ENCODE measurements at places on chromosomes 3 and 15.

DNA sequence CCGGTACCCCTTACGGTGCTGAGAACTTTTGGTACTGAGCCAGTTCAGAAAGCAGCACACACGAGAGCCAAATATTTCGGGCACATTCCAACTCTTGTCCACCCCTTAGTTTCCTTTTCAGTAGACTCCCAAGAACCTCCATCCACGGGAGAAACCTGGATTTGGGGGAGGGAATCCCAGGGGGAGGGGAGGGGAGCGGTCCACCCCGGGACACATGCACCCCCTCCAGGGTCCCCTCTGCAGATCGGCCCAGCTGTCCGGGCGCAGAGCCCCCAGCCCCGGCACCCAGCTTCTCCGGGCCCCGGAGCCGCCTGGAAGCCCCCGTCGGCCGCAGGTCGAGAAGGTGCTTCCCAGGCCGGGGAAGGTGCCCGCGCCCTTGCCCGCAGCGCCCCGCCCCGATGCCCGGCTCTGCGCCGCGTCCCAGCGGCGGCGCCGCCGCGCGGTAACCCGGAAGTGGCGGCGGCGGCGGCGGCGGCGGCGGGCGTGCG, 455 bp upstream of the ABHD17C start:
- peak; percentile 15 for DNase-seq

- peak; percentile 81 for DNase-seq
These were observed 19.4 kb upstream of the KIF23 start for GRCh38 chr15:69394556-69395282.

DNA sequence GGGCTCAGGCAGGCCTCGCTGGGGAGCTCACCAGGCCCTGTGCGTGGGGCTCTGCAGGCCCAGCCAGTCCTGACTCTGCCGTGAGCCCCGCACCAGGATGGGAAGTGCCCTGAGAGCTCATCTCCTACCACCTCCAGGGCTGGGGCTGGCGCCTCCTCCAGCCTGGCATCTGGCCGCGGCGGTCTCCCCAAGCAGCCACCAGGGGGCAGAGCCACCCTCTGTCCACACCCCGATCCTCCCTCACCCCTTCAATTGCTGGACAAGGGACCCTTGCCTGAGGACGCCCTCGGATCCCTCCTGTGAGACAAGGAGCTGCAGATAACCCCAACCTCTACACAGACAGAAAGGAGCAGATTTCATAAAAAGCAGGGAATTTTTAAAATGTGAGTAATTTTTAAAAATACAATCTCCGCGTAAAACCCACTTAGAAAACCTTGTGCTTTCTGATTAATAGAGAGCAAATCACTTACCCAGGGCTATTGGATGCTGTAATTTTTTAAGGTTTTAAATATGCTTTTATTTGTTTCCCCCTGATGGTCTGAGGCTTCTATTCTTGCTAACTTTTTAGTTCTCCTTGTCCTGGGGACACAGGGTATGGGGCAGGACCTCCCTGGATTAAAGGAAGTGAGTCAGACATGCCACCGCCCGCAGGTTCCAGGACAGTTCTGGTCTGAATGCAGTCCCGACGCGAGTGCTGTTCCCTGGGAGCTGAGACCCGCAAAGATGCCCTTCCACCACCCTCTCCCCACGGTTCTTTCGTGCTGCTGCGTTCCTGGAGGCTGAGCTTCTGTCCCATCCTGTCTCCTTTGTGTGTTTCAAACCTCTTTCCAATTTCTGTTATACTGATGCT, 52.3 kb upstream of the CHRNA7 start:
- peak; percentile 37 for DNase-seq

- no peak for DNase-seq
These were observed 591 bp downstream of the PROK2 start for GRCh38 chr3:71784201-71784913.

DNA sequence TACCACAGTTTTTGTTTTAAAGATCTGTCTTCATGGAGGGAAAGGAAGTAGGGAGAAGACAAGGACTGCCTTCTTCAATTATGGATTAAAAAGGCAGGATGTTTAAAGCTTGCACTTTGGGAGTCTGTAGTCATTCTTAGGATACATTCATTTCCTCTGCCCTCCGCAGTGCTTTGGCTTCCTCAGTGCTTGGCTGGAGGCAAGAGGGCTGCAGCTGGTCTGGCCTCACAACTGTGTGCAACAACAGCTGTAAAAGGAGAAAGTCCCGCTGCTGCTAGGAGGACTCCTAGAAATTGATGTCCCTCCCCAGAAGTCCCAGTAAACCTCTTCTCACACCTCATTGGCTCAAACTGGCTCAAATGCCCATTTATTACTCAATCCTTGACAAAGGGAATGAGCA, 54.4 kb upstream of the PPP2R3A start:
- DNase-seq, result no peak

- DNase-seq, result no peak
These were observed 439.4 kb upstream of the RBMS3 start for GRCh38 chr3:28841441-28841840.

GRCh38 chr15:62853841-62854225, 188.7 kb upstream of the TPM1 start:
- DNase-seq, result no peak

DNA sequence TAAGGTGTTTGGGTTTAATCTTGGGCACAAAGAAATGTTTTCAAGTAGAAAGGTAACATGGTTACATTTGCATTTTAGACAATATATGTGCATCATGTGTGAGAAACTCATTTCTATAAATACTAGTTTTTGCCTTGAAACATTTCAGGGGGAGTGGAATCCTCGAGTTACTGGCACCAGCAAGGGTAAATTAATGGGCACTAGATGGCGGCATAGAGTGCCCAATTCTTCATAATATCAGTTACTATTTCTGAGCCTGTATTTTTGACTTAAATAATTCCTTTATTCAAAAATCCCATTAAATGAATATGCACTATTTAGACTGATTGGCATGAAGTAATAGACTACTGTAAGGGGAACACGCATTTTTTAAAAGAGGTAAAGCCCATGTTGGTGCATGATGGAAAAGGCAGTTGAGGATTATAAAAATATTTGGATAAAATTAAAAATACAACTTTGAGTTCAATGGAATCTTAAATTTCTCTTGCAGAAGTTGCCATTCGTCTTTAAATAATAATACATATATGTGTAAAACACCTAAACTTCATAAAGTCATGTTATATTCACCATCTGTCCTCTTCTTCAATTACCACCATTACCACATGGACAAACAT, 106.3 kb downstream of the ZBTB20 start:
- DNase-seq, result peak; percentile 45

GRCh38 chr15:99452728-99453636, 112.8 kb upstream of the MEF2A start:
- no peak for DNase-seq

DNA sequence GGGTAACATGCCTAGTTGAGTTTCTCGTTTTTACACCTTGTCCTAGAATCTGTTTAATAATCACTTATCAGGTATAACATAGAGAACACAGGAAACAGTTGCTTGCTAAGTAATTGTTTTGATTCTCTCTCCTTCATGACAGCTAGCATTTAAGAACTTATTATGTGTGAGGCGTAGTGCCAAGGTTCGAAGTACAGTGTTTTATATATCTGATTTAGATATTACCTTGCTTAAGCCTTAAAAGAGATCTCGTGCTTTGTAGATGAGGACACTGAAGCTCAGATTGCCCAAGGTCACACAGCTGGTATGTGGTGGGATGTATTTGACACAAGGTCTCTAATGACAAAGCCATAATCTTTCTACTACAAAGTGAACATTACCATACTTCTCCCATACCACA, 29.0 kb upstream of the IFT57 start:
- DNase-seq, result no peak

- DNase-seq, result no peak
These were observed 1.8 kb downstream of the MTFMT start for GRCh38 chr15:65027593-65027992.

DNA sequence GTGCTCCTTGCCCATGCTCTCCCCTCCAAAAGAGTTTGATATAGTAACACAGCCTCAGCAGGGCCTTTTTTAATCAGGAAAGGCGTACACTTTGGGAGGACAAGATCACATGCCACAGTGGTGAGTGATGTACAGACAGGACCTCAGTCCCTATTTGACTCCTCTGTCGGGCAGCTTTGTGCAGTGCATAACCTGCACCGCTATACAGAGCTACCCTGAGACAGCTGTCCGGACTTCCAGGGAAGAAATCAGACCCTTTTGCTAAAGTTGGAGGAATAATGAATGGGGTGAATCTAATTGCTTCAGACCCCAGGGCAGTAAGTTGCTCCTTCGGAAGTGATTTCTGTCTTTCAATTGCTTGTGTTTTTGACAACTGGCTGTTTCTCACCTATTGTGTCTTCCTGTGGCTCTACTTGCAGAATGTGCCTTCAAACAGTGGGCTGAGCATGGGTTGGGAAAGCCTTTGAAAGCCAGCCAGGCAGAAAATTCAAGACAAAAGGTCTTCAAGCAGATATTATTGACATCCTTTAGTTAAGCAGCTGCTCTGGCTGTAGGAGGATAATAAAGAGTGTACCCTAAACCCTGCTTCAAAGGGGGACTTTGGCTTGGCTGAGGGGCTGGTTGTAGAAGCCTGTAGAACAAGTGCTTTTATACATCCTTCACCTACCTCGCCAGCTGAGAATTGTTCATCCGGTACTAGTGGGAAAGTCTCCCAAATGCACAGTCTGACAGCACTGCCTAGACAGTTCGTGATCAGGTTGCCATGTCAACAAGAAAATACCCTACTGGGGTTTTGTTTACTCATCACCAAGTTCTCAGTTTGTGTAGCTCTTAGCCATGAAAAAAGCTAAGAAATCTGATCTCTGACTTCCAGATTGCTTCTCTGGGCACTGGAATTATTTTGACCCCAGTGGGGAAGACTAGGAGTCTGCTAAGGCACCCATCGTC, 35.1 kb downstream of the SNTN start:
- DNase-seq, result no peak

- no peak for DNase-seq
These were observed 29.9 kb downstream of the TMEM40 start for GRCh38 chr3:12729051-12729651.

GRCh38 chr3:123099331-123100192, 32.7 kb downstream of the PDIA5 start:
- no peak for DNase-seq

DNA sequence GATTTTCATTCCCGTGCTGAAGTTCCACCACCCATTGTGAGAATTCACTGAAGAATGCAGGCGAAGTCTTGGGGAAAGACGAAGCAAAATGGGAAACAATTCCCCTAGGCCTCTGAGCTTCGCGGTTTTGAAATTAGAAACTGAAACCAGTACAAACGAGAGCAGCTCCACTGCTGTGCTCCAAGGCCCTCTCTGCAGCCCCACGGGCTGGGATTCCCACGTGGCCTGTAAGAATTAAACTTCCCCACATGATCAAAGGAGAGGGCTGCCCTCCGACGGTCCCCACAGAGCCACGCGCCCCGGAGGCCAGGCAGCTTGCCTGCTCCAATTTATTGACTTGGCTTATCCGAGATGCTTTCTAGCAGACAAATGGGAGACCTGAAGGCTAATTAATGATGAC, 144.0 kb downstream of the GREM1 start:
- no peak for DNase-seq

DNA sequence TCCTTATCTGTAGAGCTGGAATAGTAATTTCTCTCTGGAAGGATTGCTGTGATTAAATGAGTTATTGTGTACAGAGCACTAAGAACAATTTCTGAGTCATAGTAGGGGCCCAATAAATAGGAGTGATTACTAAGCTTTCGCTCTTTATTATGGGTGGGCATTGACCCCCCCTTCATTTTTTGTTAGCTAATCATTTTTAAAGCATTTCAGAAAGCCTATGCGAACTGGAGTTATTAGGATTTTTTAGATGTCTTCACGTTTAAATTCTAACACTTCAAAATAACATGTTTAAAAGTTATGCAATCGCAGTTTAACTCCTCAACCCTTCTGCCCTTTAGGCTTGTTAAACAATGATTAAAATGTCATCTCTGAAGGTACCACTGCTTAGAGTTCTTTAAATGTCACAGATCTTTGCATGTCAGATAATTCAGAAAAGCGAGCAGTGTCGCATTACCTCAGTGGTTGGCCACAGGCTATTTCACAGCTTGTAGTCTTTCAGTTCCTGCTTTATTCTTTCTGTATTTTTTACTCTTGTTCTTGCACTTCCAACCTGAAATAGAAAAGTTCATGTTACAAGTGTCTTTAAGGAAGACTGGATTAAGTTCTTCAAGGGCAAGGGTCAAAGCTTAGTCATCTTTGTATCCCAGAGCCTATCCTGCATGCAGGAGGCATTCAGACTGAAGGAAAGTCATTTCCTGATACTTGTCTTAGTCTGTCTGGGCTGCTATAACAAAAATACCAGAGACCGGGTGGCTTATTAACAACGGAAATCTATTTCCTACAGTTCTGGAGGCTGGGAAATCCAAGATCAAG, 102.9 kb downstream of the FNDC3B start:
- DNase-seq, result no peak

DNA sequence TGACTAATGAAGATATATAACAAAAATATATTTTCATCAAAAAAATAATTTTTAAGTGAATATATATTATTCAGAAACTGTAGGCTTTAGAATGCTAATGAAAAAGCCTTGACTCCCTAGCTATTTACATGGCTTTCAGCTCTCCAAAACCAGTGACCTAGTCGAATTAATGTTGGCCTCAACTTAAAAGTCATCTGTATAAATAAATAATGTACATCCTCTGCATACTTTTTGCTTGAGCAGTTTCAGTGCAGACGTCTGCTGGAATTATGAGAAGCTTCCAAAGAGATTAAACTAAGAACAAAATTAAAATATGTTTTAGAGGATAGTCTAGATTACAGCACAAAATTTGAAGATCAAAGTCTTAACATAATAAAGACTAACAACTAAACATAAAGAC, 520.4 kb upstream of the ALCAM start:
- no peak for DNase-seq

GRCh38 chr3:65561617-65562016, 477.1 kb downstream of the MAGI1 start:
- no peak for DNase-seq

DNA sequence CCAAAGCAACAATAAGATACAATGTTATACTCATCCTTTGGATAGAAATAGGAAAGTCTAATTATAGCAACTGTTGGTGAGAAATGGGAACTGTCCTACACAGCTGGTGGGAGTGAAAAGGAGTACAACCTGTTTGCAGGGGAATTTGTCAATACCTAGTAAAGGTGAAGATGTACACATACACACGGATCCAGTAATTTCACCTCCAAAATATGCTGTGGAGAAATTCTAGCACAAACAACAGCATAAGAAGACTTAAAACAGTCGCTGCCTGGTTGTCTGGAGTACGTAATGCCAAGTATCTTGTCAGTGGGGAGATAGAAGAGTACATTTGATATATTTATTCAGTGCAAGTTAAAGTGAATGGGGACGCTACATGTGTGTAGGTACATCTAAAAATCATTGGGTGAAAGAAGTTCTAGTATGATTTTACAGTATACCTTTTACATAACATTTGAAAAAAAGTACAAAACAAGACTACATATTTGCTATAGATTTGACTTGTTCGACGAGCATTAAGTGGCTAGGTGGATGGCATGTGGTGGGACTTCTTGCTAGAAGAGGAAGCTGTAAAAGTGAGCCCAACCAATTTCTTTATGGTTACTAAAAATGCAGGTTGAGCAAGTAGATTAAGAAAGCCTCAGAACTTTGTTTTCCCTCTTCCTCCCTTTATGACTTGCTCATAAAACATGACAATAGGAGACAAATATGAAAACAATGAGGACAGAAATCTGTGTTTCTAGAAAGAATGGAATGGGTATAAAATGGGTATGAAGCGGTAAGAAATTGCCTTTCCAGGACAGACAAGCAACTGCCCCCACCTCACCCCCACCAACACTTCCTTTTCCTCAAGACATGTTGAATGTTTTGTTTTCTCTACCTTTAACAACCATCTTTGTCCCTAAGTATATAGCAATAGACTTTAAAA, 50.2 kb upstream of the CCR4 start:
- DNase-seq, result no peak

- DNase-seq, result no peak
These were observed 18.1 kb downstream of the MAPKAPK3 start for GRCh38 chr3:50635066-50635465.

- DNase-seq, result no peak
These were observed 304.5 kb downstream of the AGBL1 start for GRCh38 chr15:86384186-86384585.
